ENCODE measurements at places on chromosomes 11 and 22.
A peak's percentile ranks its signal among the peaks of the same experiment; 100 is the strongest.

GRCh38 chr22:44926491-44927415, 83.1 kb downstream of the PHF21B start:
- DNase-seq = no peak

DNA sequence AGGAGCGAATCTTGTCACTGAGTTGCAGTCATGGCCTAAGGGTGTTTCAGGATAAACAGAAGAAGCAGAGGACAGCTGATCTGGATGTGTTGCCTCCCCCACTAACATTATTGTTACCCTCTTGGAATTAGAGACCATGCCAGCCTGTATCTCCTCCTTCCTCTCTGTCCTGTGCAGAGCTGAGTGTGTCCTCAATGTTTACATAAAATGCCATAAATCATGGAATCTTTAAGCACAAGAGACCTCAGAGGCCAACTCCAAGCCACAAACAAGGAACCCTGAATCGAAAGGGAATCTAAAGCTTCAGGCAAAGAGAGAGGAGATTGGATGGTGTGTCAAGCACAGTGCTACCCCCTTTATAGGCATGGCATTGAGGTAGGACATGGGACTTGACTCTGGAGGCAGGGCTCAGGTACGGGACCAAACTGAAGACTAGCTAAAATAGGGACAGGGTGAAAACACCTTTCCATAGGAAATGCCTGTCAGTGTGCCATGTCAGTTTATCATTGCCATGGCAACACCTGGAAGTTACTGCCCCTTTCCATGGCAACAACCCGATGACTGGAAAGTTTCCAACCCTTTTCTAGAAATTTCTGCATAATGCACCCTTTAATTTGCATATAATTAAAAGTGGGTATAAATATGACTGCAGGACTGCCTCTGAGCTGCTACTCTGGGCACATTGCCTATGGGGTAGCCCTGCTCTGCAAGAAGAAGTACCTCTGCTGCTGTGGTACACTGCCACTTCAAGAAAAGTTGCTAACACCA, 489.7 kb downstream of the MIAT start:
- no peak for DNase-seq

DNA sequence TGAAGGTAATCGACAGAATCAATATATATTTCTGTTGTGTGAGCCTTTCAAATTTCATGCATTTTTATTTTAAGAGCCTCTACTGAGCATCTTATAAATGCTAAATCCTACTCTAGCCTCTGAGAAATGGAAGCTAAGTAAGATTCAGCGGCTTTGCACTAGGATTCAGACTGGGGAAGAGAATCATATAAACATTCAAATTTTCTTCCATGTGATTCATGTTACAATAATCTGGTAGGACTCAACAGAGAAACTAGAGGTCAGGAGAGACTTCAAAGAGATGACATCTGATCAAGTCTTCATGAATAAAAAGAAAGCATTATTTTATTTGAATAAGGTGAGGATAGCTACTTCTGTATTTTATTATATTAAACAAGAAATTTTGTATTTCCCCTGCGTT, 538.9 kb downstream of the DLG2 start:
- no peak for DNase-seq

DNA sequence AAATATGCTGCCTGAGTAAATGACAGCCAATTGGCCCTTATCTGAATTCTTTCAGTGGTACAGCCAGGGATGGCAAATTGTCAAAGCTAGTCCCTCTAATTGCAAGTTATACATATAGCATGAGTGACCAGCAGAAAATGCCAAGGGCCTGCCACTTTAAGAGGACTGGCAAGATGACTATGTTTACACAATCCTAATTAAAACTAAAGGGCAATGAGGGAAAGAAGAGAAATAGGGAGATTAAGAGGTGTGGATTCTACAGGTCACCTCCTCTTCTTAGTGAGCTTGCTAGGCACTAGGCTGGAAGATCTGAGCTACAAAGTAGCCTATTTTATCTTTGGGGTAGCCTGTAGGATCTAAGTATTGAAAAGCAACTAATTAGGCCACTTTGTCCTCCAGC, 13.5 kb downstream of the NUMA1 start:
- DNase-seq = no peak

DNA sequence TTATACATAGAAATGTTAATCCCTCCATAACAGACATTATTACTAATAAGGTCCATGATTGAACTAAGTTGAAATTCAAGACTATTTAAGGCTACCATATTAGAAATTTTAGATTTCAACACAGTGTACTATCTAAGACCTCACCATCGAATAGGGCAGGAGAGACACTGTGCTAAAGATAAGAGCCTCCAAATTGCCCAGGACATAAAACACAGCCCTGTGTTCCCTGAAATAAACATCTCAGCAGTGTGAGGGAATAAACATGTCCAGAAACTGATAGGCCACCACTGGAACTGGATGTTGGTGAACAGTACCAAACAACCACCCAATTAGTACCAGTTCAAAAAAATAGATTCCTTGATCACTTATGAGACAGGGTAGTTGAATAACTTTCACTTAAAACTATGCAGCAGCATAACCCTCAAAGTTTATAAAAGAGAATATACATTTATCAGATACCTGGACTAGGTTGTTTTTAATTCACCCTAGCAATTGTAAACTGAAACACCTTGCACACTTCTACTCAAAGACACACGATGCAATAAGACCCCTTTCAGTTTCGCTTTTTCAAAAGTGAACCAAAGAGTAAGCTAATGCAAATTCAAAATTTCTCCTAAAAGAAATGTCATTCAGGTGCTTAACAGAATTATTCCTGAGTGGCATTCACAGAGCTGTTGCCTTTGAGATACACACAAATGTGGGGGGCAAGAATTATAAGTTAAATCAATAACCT, 34.3 kb downstream of the USP28 start:
- no peak for DNase-seq

DNA sequence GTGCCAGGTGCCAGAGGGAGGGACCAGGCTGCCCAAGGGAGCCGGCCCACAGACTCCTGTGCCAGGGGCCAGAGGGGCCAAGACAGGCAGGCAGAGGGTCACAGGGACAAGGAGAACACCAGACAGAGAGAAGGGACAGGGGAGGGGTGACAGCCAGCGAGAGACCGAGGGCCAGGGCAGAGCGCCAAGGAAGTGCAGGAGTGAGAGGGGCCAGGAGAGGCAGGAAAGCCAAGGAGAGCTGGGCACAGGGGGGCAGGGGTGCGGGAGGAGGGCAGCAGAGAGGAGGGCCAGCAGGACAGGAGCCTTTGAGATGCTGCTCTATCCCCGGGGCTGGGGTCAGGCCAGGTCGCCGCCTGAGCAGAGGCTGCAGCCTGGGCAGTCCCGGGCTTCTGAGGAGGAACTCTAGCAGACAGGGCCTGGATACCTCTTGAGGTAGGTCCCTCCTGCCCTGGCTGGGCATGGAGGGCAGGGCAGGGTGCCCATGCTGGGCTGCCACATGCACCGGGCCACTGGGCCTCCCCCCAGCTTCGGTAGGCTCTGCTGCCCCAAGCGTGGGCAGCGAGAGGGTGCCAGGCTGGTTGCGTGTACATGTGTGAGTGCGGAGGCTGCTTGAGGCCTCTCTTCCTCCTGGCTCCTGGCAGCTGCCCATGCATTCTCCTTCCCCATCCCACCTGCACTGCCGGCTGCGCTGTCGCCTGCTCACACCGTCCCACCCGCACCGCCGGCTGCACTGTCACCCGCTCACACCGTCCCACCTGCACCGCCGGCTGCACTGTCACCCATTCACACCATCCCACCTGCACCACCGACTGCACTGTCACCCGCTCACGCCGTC, 12.2 kb downstream of the LSP1 start:
- DNase-seq = no peak

- DNase-seq = no peak
Observed at GRCh38 chr11:103671143-103671651, 365.2 kb upstream of the DDI1 start.

DNA sequence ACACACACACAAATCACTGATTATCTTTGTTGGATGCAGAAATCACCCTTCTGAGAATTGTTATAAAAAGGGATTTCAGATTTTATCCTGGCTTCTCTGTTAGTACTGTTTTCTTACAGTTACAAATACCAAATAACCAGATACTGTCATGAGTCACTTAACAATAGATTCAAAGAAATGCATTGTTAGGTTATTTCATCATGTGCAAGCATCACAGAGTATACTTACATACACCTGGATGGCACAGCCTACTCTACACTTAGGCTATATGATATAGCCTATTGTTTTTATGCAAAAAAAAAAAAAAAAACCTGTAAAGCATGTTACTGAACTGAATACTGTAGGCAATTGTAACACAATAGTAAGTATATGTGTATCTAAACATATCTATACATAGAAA, 319.2 kb upstream of the ARHGAP42 start:
- no peak for DNase-seq

DNA sequence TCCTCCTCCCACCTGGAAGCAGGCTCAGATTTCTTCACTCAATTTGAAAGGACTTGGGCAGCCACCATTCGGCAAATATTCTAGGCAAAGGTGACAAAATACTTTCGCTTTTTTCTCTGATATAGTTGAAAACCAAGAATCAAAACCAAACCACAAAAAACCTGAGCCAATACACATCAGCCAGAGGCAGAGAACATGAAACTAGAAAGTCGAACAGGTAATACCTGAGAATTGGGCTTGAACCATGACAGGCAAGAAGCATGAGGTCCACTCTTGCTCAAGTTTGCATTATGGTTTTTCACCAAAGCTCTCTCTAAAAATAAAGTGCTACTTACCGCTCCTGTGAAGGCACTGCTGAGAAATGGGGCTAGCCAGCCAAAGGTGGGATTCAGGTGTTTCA, 26.2 kb upstream of the LDLRAD3 start:
- DNase-seq = no peak

GRCh38 chr11:10750838-10751580, at the start of gene CTR9:
TSS of gene CTR9 (plus strand) at chr11:10751246. CDS start at chr11:10751413, 167 bp downstream.
- peak; percentile 79 for DNase-seq

GRCh38 chr11:76857781-76858410, 2.8 kb upstream of the ACER3 start:
- DNase-seq = no peak
